CD4-positive, alpha-beta T cell treated with Interleukin-17A for 4 hours (primary cell): ENCODE measurements at places on chromosomes 3 and 15.

- no peak for DNase-seq
These were observed 242.9 kb upstream of the ROPN1 start for GRCh38 chr3:124234852-124235252.

- DNase-seq = no peak
These were observed 17.7 kb downstream of the MRPL3 start for GRCh38 chr3:131485119-131485518.

- no peak for DNase-seq
These were observed 40.6 kb upstream of the C3orf80 start for GRCh38 chr3:160184655-160185054.

DNA sequence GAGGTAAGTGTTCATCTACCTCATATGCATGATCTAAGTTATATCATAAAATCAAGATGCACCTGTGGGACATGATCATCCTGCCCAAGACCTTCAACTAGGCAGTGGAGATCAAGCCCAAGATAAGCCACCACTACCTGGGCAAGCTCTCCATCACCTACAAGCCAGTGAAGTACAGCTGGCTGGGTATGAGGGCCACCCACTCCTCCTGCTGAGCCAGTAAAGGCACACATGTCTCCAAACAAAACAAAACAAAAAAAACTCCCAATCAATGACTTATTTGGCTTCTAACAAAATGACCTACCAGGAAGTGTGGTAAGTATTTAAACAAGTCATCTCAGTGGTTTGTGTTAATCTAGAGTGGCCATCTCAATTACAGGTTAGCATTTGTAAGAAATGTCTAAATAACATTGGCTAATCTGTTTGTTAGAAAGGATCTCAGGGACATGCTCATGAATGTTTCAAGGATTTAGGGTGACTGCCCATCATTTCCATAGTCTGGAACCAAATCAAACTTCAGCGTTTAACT, 3.1 kb downstream of the PAQR9 start:
- DNase-seq = no peak

DNA sequence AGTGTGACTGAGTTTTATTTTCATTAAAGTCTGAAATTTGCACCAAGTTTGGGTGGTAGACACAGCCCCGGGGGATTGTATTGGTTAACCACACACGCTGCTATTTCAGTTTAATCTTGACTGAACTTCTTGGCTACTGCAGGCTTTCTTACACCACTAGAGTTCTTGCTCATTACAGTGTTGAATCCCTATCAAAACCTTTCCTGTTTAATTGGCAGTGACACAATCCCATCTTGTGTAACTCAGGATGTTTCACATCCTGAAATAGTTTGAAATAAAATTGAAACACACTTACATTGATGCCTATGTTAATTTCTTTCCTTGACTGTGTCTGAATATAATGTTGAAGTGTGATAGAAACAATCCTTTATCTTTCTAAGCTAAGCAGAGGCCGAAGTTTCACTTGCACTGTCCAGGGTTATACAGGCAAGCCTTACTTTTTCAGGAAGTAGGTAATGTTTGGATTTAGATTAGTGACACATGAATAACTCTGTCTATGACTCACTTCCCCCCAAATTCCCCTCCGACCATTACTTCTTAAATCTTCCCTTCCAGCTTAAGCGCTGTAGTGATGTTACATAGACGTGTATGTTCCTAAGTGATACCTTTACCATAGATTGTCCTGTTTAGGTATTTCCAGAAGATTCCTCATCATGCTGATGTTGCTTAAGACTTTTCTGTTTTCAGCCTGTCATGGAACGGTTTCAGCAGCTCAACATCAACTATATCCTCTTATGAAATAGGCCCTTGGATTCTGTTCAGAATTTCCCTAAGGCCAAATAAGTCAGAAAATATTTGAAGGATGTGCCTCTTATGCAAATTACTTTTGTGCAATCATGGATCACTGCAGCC, 16.8 kb downstream of the ATG7 start:
- no peak for DNase-seq

DNA sequence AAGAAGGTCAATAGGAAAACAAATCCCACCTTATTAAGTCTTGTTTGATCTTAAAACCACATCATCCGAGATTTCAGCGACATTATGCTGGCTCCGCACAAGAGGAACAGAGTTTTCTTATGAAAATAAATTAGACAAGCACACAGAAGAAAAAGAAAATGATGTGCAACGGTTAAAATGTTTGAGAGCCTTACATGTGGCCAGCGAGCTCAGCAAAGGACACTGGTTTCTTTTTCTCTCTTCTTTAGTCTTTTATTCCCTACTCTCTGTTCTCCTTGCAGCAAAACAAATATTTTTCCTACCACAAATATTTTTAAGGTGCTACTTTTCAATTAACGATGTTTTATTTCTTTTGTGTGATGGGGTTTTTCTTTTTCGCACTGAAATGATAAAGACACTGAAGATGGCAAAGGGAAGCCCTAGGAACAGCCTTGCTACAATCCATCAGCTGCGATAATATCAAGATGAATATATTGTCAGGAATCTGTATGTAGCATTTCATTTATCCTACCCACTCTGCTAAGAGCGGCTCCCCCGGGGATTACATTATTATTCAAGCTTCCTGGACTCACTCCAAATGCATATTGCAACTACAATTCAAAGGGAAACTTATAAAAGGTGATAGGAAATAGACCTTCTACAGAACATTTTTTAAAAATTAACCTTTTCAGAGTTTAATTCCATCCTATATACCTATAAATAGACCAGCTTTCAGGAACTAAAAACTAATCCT, 72.9 kb downstream of the ANXA2 start:
- no peak for DNase-seq

GRCh38 chr3:158148218-158148617, 38.3 kb downstream of the RSRC1 start:
- DNase-seq = no peak

DNA sequence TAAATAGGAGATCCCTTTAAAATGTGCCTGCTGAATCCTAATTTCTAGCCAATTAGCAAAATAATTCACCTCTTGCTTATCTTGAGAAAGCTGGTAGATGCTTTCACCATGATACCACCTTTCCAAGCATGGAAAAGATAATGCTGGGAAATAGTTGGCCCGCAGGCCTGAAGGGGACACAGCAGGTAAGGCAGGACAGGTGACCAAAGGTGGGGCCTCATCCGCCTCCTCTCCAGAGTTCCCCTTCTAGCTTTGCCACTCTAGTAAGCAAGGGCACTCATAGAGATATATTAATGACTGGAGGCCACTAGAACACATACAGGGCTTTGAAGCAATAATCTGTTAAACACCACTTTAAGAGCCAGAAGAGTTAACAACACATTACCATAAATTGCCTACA, 45.5 kb downstream of the SATB1 start:
- DNase-seq = no peak

GRCh38 chr3:27043328-27043955, 325.7 kb downstream of the NEK10 start:
- no peak for DNase-seq

DNA sequence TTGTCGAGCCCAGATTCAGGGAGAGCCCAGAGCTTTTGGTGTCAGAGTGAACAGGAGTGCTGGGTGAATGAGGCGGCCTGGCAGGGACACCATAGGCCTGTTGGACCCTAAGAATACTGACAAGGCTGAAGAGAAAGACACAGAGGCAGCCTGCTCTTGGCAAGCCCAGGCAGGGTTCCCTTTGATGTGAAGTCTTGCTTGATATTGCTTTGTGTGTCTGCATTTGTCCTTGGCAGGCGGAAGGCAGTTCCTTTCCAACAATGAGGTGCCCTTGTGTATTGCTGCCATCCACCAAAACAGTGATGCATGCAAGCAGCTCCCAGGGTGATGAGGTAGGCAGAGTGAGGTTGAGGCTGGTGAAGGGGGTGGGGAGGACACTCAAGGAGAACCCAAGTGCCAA, 152.7 kb upstream of the TSC22D2 start:
- DNase-seq = no peak

GRCh38 chr3:65893631-65894030, 145.1 kb downstream of the MAGI1 start:
- DNase-seq = no peak

DNA sequence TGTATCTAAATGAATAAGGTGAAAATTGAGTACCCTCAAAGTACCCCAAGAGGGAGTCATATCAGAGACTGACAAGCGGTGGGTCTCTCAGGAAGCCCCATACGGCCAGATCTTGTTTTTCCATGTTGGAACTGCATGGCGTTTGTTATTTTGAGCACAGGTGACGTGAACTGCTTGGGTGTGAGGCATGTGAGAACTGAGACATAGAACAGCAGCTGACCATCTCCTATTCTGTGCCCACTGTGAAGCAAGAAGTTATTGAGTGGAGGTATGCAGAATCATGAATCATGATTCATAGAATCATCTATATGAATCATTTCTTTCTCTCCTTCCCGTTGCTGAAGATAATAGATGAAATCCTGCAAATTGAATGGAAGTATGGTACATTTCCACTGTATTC, 4.6 kb downstream of the VPS8 start:
- DNase-seq = no peak

GRCh38 chr3:186888569-186888968, 41.8 kb upstream of the ST6GAL1 start:
- no peak for DNase-seq

GRCh38 chr3:57575966-57576626, 20.0 kb downstream of the PDE12 start:
- no peak for DNase-seq

GRCh38 chr3:197547306-197548011, 8.3 kb downstream of the BDH1 start:
- no peak for DNase-seq

DNA sequence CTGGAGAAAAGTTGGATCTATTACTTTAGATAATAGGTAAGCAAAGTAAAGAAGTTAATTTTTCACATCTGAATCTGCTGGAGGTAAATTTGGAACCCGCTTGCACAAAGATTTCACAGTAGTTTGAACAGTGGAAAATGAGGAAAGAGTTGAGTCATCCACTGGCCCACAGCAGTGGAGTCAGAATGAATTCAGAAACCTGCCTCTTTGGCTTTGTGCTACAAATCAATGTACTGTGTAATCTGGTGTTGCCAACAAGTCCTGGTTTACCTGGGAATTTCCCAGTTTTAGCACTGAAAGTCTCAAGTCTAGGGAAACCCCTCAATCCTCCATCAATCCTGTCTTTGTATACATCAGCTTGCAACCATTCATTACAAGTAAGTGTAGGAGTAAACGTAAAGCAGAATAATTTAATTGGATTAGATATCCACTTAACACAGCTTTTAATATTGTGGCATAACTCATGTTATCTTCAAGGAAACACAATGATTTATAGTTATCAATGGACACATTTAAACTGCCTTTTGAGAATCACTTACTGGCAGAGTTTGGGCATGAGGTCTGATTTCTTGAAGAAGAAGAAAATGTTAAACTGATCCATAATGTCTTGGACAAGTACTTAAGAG, 100.6 kb downstream of the DCLK3 start:
- no peak for DNase-seq

DNA sequence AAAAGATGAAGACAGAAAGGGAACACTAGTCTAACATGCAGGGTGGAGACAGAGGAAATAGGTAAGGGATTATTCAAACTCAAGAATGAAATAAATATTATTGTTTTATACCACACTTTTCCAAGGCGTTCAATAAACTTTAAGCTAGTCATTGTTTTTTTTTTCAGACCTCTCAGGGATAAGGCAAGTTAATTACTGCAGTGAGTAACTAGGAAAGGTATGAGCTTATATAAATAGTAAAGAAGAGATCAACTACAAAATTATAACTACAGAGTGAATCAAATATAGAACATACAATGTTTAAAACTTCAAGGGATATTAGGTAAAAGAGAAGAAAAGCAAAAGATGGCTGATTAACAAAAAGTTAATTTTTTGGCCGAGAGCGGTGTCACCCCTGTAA, 31.5 kb upstream of the XXYLT1 start:
- DNase-seq = no peak

DNA sequence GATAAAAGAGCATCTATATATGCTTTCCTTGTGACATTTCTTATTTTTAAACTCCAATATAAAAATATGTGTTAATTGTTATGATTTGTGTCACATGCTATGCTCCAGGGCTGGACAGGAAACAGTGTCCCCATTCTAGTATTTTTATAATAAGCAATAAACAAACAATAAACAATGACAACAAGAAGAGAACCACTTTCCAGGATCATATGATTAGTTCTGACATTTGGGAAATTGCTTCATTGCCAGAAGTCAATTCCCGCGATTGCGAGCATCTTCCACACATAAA, 260.9 kb downstream of the FHIT start:
- DNase-seq = no peak

DNA sequence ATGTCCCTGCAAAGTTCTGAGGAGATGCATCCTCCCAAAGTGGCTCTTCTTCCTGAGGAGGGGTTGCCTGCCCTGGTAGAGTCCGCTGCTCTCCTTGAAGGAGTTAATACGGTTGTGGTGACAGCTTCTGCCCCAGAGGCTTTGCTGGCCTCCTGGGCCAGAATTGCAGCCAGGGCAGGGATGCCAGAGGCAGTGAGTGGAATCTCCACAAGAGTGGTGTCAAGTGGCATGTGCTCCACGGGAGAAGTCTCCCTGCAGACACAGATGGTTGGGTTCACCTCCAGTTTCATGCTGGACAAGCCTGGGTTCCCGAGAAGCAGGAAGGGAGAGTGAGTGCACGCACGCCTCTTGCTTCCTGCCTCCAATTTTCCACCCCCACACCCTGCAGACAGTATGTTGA, 105.5 kb downstream of the SLC25A26 start:
- DNase-seq = no peak
